ENCODE measurements at places on chromosomes 13 and 19.

- peak; percentile 38 for DNase-seq
Measured at GRCh38 chr19:38514812-38515633, 81.5 kb downstream of the RYR1 start.

GRCh38 chr13:44273216-44273615 lies 100.4 kb upstream of the SERP2 start:
- DNase-seq: no peak

- no peak for DNase-seq
Measured at GRCh38 chr19:51702825-51703574, 9.9 kb downstream of the SPACA6 start.

GRCh38 chr13:110560601-110561343 lies 750 bp downstream of the RAB20 start:
- no peak for DNase-seq

GRCh38 chr13:21537105-21537504 lies 66.9 kb downstream of the MICU2 start:
- DNase-seq: no peak

DNA sequence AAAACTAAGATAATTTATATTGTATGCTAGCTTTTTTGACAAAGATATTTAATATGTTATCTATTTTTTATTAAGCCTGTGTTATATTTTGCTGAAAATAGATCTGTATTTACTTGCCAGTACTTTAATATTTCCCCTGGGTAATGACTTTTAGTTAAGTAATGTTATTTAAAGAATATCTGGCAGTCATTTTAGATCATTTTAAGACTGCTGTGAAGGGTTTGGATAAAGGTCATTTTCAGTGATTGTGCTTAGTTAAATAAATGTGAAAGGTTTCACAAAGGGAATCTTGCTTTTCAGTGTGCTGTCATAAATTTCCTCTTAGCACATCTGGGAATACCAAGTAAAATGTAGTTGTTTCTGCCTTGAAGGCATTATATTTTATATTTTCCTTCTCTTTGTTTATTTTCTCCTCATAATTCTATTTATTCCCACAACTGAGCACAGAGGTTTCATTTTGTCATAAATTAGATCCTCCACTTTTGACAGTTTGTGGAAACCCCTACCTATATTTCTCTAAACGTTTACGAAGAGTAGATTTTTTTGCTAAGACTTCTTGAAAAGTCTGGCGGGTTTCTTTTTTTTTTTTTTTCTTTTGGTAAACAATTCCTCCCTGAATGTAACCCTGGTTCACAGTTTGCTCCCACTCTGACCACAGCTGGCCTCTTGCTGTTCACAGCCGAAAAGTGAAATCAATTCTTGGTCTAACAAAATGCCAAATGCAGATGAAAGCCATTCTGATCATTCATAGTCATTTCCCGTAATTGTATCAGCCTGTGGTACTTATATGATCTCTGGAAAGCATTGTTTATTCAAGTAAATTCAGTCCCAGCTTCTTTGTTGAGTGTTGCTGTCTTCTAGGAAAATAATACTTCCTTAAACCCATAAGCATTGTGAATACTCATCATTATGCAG lies 87.8 kb downstream of the MAB21L1 start:
- DNase-seq: peak; percentile 57

GRCh38 chr13:50636007-50636704 lies 207.3 kb downstream of the DLEU7 start:
- no peak for DNase-seq

GRCh38 chr13:61672756-61673155 lies 257.1 kb upstream of the PCDH20 start:
- DNase-seq: no peak

- DNase-seq: peak; percentile 82
Measured at GRCh38 chr13:74767050-74767449, 632.8 kb upstream of the KLF12 start.

GRCh38 chr19:36207605-36208252 lies 6.7 kb downstream of the ZNF565 start:
- no peak for DNase-seq

- no peak for DNase-seq
Measured at GRCh38 chr13:29954082-29955028, 103.9 kb upstream of the UBL3 start.

DNA sequence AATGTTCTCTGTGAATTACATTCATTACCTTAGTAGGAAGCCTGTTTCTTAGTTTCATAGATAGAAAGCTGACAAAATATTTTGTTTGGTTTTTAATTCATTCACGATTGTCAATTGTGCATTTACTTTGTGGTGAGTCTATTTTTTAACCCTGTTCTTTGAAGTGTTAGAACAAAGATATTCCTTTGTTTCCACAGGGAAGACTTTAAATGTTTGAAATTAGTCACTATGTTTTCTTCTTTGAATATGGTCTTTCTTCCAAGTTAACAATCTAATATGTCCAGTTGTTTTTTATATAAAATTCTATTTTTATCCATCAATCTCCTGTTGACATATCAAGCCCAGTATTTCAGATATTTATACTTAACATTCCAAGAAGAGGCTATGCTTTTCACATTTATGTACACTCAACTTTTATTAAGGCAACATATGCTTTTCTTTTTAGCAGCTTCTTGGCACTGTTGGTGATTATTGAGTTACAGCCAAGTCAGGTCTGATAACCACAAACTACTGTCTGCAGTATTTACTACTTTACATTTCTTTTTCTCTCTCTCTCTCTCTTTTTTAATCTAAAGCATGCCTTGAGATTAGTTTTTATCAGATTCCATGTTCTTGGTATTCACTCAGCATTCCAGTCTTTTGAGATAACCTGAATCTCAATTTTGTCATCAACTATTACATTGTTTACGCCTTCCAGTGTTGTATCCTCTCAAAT lies 812.8 kb upstream of the SLC10A2 start:
- DNase-seq: peak; percentile 47

DNA sequence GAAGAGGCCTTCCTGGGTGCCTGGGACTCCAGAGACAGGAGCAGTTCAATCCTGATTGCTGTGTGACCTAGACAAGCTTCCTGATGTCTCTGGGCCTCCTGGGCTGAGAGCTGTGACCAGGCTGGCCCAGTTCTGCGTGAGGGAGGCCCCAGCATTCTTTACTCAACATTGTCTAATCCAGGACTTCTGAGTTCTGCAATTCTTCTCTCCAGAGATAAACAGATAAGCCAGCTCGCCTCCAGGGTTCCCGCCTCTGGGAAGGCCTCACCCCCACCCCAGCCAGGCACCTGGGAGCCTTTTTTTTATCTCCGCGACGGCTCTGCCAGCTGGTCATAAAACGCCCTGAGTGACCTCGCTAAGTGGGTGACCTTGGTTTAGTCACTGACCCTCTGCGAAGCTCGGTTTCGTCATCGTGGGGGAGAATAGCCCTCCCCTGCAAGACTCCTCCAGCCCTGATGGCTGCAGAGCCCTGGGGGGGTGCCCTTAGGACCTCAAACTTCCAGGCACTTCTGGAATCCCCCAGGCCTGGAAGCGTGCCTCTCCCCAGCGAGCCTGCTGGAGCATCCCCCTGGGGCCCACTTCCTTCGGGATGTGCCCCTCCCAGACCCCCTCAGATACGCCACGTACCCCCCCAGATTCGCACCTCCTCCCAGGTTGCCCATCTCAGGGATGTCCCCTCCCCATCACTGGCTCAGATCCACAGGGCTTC lies 1.9 kb downstream of the SULT2B1 start:
- peak; percentile 34 for DNase-seq

DNA sequence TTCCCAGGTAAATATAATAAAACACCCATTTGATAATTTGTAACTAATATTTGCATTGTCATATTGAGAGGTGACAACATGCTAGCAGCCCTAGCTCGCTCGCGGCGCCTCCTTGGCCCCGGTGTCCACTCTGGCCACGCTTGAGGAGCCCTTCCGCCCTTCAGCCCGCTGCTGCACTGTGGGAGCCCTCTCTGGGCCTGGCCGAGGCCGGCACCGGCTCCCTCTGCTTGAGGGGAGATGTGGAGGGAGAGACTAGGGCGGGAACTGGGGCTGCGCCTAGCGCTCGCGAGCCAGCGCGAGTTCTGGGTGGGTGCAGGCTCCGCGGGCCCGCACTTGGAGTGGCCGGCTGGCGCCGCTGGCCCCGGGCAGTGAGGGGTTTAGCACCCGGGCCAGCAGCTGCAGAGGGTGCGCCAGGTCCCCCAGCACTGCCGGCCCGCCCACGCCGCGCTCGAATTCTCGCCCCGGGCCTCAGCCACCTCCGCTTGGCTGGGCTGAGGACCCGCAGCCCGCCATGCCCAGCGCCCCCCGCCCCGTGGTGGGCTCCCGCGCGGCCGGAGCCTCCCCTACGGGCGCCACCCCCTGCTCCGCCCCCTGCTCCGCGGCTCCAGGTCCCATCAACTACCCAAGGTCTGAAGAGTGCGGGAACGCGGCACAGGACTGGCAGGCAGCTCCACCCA lies 594.4 kb downstream of the SLITRK6 start:
- no peak for DNase-seq

DNA sequence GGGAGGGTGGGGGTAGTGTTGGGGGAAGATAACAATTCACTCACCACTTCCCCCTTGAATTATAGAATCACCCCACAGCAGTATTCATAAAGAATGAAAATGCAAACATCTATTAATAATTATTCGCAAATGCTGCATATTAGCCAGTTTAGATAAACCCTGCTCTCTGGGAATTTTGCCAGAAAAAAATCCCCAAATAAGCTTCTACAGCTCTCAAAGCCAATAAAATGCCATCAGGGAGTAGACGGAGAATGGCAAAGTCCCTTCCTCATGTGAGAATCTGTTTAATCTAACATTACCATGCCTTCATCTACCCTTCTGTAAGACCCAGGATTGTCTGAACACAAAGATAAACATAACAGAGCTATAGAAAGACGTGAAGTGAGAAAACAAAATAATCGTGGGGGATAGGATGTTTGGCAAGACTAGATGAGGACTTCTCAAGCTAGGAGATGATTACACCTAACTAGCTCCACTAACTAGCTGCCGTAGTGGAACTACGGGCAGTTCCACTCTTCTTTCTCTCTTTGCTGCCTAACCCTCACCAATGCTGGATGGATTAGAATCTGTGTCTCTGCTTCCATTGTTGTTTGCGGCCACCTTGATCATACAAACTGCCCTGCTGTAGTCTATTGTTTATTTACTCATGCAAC lies 32.4 kb upstream of the CACNA1A start:
- DNase-seq: no peak

- DNase-seq: no peak
Measured at GRCh38 chr19:343451-343931, 1.1 kb downstream of the MIER2 start.

DNA sequence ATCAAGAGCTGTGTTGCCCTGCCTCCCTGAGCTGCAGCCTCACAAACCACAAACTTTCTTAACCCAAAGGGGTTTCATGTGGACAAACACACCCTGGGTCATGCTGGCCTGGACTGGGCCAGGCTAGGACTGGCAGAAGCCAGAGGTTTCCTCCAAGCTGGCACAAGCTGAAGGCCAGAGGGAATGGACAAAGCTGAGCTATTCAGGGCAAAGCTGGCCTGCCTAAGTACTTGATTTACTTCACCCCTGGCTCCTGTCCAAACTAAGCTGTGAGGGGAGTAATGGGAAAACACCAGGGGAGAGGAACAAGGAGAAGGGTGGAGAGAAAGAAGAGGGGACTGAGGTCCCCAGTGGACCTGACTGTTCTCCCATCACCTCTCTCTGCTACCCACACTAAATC lies 6.2 kb downstream of the CPAMD8 start:
- DNase-seq: no peak

DNA sequence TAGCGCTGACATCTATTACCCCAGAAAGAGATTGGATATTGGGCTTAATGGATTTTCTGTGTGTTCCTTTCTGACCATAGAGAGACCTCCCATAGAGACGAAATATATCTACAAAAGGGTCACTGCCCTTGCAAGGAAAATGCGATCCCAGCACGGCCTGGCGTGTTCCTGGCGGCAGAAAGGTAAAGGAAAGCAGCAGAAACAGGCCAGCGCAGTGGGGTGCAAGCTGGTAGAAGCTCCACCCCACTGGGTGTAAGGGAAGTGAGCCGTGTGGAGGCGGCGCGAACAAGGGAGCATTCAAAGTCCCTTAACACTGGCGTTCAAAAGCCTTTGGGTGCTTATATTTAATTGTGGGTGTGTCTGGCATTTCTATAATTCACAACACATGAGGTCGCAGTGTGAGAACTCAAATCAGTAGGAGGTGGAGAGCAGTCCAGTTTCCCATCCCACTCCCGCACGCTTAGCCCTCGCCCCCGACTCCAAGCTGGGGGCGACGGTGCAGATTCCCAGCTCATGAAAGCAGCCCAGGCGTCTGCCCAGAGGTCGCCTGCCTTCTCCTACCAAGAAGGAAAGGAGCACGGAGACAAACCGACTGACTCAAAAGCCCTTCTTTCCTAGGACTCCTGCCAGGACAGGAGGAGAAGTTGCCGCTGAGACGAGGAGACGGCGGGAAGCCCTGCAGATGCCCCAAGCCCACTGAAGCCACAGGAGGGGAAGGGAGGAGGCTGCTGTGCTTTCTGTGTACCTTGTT lies 478.4 kb downstream of the FOXO1 start:
- no peak for DNase-seq

DNA sequence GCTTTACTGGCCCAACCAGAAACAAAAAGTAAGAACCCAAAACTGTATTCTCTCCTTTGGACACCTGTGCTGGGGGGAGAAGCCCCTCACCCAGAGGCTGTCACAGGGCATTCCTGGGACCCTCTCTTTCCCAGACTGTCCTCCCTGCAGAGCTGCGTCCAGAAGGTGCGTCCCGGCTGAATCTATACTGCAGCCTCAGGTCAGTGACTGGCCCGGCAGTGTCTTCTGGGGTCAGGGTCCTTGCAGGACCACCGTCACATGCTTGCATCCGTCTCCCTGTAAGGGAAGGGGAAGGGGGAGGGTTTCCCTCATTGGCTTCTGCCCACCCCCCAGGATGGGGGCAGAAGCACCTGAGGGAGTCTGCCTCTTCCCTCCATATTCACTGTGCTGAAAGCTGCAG lies 76.5 kb downstream of the ATP11A start:
- no peak for DNase-seq

DNA sequence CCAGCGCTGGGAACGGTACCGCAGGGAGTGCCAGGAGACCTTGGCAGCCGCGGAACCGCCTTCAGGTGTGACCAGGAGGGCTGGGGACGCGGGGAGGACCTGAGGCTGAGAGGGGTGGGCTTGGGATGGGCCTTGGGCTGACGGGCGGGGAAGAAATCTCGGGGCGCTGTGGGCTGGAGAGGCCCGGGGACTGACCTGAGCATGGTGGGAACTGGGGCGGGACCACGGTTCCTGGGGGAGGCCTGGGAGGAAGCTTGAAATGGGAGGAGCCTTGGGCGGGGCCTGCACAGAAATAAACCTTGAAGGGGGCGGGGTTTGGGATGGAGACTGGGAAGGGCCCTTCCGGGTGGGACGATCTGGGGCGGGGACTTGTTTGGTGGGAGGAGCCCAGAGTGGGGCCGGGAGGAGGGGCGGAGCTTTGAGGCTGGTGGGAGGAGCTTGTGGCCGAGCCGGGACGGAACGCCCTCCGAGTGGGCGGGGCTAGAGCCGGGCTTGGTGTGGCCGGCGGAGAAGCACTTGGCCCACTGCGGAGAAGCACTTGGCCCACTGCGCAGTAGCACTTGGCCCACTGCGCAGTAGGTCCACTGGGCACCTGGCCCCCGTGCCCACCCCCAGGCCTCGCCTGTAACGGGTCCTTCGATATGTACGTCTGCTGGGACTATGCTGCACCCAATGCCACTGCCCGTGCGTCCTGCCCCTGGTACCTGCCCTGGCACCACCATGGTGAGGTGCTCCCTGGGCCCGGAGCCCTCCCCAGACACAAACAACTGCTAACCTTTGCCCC lies 2.8 kb downstream of the GIPR start:
- peak; percentile 57 for DNase-seq

GRCh38 chr13:78012046-78012445 lies 93.4 kb upstream of the EDNRB start:
- no peak for DNase-seq
